ENCODE measurements at places on chromosomes 11 and 22.

GRCh38 chr11:68199295-68199987 lies 13.7 kb downstream of the KMT5B start:
- DNase-seq = no peak

GRCh38 chr11:115030166-115030565 lies 351.8 kb downstream of the NXPE2 start:
- DNase-seq = no peak

- peak; percentile 51 for DNase-seq
These were observed 3.9 kb upstream of the ABCG4 start for GRCh38 chr11:119144825-119145486.

GRCh38 chr11:101049123-101049522 lies 80.5 kb downstream of the PGR start:
- no peak for DNase-seq

DNA sequence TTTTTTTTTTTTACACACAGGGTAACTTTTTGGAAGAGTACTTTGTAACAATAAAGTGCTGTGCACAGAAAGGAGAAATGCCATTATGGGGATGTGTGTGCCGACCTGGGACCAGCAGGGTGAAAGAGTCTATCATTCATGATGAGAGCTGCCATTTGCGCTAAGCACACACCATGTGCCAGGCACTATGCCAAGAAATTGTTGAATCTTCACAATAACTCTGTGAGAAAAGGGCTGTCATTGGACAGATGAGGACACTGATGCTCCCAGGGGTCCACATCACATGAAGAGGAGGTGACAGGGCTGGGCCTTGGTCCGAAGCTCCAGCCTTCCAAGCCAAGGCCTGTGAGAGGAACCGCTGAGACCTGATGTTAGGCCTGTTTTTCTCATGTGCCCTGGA lies 5.6 kb downstream of the DUSP18 start:
- peak; percentile 49 for DNase-seq

DNA sequence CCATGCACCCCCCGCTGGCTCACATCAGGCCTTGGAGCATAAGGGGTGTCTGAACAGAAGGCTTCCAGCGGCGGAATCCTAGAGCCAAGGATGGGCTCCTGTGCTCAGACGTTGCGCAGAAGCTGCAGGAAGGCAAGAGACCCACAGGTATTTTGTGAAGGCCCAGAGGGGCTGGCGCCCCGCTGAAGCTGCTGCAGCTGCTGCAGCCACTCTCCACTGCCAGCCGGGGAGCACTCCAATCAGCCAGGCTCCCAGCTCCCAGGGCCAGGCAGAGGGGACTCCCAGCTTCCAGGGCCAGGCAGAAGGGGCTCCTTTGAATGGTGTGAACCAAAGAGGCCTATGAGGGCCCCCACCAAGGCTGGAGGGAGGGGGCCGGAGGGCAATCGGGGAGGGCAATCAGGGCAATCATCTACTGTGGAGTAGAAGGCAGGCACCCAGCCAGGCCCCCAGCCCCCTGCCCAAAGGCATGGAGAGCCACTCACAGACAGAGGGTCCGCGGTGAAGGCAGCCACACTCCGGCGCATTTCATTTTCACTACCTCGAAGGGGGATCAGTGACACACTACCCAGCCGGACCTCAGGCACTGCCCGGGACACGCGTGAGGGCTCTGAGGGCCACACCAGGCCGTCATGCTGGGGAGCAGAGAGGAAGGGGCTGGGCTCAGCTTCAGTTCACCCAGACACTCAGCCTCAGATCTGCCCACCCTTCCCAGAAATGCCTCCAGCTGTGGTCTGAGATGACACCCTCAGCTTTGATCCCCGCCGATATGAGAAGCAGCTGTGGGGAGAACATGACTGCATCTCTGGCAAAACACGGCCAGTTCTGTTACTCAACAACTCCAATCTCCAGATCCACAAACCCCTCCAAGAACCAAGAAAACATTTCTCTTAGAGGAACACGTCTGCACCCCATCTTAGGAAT lies 11.6 kb upstream of the PDE2A start:
- no peak for DNase-seq

- no peak for DNase-seq
These were observed 32.7 kb upstream of the ACCSL start for GRCh38 chr11:44014968-44015623.

GRCh38 chr11:100719362-100719761 lies 32.3 kb downstream of the ARHGAP42 start:
- peak; percentile 24 for DNase-seq

- no peak for DNase-seq
These were observed 224.7 kb upstream of the BLID start for GRCh38 chr11:122340607-122341290.

DNA sequence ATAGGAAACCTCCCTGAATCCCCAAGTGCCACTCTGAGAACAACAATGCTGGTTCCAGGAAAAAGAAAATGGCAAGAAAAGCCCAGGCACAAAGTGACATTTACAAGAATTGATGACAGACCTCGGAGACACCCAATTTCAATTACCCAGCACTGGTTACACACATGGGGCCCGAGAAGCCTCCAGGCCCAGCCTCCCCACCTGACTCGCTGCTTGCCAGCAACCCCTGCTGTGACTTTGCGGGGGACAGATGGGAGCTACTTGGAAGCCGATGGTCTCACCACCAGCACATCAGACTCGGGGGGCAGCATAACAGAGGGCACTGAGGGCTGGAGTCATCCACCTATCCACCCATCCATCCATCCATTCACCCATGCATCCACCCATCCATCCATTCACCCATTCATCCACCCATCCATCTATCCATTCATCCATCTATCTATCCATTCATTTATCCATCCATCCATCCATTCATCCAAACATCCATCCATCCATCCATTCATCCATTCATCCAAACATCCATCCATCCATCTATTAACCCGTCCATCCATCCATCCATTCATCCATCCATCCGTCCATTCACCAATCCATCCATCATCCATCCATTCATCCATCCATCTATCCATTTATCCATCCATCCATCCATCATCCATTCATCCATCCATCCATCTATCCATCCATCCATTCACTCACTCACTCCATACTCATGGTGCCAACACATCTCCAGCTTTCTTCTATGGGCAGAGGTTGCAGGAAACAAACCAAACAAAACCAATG lies 567.6 kb downstream of the BRD1 start:
- DNase-seq = no peak

DNA sequence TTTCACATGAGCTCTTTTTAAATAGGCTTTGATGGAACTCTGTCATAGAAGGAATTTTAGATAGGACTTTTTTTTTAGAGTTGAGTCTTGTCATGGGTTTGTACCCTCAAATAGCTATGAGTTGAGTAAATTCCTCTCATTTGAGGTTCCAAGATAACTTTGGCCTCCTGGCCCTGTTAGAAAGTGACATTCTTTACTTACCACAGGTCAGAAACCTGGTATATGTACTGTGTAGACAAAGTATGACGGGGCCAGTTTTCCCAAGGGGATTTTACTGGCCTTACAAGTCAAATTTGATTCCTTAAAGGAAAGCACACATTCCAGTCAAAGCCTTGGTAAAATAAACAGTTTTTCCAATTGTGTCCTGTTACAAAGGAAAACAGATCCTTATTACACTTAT lies 729.3 kb upstream of the LUZP2 start:
- no peak for DNase-seq

- peak; percentile 10 for DNase-seq
These were observed 17.1 kb upstream of the TPH1 start for GRCh38 chr11:18063125-18063524.

- no peak for DNase-seq
These were observed 180.1 kb upstream of the ISX start for GRCh38 chr22:34885852-34886251.

- DNase-seq = no peak
These were observed 386.9 kb upstream of the FAT3 start for GRCh38 chr11:91837411-91838330.

- DNase-seq = no peak
These were observed 8.6 kb upstream of the TPP1 start for GRCh38 chr11:6627762-6628241.

DNA sequence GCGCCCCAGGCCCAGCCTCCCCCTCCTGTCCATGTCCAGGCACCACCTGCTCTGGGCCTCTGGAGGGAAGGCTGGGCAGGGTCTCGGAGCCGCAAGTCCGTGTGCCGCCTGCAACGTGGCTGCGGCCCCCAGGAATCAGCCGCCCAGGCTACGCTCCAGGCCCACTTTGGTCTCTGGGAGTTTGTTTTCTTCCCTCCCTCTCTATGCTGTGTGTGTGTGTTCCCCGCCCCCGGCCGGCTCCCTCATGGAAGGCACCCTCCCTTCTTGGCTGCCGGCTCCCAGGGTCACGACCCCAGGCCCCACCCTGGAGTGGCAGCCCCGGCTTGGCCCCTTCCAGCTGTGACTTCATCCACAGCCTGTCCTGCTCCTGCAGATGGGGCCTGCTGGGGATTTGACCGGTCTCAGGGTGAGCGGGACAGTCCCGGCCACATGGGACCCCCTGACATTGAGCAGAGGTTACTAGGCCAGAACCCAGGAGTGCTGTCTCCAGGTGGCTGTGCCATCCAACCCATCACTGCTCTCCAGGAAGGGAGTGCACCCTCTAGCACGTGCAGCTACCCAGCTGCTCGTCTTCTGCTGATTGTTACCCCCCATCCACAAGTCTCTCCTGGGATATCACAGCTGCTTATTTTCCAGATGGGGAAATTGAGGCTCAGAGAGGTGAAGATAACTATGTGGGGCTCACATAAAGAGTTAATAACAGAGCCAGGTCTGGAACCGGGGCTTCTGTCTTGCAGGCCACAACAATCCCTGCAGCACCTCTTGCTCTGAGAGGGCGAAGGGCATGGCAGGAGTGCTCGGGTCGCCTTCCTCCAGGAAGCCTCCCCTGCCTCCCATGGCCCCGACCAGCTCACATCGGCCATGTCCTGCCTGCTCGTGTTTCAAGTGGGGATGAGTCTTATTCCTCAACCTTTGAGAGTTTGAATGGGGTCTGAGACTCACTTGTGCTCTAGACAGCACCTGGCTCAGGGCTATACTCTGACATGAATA lies 2.8 kb upstream of the LIF start:
- DNase-seq = no peak

DNA sequence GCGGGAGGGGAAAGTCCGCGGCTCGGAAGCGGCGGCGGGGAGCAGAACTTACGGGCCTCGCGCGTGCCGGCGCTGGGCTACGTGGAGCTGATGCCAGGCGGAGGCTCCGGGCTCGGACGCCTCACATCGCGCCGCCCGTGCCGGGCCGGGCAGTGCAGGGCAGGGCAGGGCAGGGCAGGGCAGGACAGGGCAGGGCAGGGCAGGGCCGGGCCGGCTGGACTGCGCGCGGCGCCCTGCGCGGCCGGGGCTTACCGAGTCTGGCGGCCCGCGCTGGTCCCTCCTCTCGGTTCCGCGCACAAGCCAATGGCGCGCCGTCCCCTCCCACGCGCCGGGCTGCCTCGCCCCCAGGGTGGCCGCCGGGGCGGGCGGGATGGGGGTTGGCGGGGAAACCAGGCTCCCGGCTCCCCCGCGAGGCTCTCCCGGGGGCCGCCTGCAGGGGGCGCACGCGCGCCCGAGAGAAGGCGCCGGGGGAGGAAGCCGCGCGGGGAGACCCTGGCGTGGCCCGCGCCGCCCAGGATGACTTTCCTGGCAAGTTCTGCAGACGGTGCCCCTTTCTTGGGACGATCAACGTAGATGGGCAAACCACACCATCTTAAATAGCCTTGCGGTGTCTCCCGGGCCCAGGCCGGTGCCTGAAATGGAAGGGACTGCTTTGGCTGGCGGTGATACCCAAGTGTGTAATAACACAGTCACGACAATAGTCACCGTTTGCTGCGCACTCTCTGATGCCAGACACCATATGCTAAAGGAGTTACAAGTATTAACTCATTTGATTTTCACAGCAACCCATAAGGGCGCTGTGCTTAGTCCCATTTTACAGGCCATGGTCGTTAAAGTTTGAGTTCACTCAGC lies at the start of gene TP53I11:
TP53I11 (minus strand) TSS at position 259 of the 852 bp plus-strand sequence. CDS start 12,548 bp downstream, outside the sequence.
- peak; percentile 68 for DNase-seq

- no peak for DNase-seq
These were observed 70.3 kb downstream of the SLC1A2 start for GRCh38 chr11:35348898-35349687.

- no peak for DNase-seq
These were observed 32.3 kb upstream of the POU2AF2 start for GRCh38 chr11:111213256-111213655.

DNA sequence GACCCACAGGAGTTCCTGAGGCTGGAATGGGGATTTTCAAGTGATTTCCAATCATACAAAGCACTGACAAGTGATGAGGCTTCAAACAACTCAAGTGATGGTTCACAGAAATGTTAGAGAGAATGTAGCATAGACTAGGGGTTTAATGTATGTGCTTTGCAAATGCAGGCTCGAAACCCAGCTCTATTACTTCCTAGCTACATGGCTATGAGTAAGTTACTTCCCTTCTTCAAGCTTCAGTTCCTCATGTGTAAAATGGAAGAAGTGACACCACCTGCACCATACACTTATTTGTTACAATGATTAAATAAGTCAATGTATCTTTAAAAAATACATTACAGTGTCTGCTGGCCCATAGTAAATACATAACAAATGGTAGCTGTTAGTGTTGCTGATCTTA lies 139.8 kb downstream of the CCDC81 start:
- no peak for DNase-seq

DNA sequence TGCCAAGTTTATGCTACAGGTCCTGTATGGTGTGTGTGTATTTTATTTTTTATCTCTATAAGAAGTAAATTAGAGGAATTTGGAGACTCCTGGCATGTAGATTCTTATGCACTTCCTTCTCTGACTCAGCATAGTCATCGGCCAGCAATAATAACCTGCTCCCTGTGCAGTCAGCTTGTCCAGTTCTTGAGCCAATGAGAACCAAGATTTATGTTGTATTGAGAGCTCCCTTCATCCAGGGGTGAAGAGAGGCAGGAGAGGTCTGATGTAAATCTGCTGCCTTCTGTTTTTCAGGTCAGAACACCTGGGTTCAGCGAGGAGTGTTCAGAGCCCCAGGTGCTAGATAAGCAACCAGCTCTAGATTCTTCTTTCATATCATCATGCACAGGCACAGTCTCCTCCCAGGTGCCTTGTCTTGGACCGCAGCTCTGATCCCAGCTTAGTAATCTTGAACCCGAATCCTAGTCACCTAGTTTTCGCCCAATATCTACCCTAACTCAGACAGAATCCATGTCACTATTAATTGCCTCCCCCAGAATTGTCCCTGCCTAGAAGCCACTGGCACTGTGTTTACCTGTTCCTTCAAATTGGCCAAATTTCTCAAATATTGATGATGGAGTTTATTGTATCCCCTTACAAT lies 328.2 kb upstream of the NCAM1 start:
- DNase-seq = no peak

DNA sequence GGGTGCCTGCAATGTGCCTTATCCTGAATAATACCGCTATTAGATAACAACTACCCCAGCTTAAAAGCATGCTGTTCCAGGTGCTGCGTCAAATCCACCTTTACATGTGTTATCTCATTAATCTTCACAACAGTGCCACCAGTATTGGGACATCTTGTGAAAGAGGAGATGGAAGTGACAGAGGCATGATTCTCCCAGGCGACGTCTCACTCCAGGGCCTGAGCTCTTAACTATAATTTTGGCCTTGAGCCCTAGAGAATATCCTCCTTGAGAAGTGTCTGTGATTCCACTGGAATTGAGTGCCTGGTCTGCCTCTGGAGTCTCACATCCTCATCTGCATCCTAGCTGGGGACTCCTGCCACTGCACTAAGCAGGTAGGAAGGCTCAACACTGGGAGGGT lies 43.8 kb downstream of the RPL27A start:
- no peak for DNase-seq
